Activated naive CD8-positive, alpha-beta T cell treated with anti-CD3 and anti-CD28 coated beads for 36 hours (primary cell): ENCODE measurements at places on chromosomes 4 and X. TPM values are rescaled to one million over a fixed set of nuclear protein-coding genes. Genes with fewer than 3 reads are reported as not detected.

DNA sequence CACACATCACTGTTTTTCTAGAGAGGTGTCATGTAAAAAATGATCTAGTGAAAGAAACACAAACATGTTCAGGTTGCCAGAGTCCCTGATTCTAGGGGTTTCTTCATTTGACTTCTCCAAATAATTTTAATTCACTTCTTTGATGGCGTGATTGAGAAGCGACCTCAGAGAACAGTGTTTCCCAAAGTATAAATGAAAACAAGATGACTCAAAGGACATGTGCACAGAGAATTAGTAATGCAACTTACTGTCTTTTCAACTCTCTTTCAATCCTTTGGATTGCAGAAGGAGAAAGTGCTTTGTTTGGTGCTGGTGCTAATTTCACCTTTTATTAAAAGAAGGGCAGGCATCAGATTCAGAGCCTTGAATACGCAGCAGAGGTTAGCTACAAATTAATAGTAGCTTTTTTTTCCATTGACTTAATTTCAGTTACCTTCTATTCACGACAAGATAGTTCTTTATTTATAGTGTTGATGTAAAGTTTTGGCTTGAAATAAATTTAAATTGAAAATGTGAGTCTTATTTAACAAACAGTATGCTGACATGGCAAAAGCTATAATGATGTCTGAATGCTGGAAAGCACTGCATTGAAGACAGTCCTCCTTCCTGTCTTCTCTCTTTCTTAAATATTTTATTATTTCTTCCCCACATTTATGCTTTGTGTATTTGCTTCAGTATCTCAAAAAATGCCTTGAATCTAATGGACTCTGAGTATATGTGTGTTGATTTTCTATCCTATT, 85.1 kb downstream of the SLC10A7 start:
- DNase-seq = no peak

- DNase-seq = no peak
Measured at GRCh38 chr4:5212255-5213013, 161.2 kb downstream of the STK32B start.

- DNase-seq = no peak
Measured at GRCh38 chrX:110750526-110751189, 45.0 kb downstream of the CHRDL1 start.

GRCh38 chr4:6228158-6229067, 28.1 kb upstream of the JAKMIP1 start:
- DNase-seq = no peak

GRCh38 chrX:2384486-2384885, 116.3 kb downstream of the DHRSX start:
- DNase-seq = no peak

DNA sequence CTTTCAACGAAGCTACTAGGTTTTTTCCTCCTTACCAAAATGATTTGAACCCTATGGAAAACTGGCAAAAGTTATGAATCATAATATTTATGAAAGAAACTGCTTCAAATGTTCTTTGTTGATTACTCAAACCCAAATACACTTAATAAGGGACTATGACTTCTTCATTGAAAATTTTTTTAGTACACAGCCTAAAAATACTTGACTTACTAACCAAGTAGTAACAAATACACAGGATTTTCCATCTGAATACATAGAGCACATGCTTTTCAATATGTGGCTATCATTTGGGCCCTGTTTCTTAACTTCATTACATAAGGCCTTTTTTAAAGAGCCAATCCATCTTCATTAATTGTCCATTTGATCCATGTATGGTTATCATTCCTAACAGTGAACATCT, 171.5 kb downstream of the FBXW7 start:
- DNase-seq = no peak

GRCh38 chr4:163673848-163674697, 179.6 kb downstream of the TMA16 start:
- no peak for DNase-seq

DNA sequence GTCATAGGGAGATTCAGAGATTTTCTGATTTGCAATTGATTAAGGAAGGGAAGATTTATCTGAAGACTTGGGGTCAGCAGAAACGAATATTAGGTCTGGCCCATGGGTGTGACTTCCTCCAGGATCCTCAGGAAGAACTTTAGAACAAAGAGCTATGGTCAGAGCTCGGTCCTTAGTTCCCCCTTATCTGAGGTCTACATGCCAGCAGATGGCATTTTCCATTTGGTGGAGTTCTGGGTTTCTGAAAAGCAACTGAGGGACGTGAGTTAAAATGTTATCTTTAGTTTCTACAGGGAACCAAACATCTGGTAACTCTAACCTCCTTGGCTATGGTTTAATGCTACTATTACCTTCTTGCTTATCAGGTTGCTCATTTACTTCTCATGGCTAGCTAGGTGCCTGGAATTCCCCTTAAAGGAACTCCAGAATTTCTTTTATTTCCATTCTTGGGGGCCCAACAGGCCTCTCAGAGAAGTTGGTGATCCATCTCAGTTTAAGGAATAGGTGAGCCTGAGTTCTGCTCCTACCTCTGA, 40.7 kb downstream of the KLF3 start:
- DNase-seq = no peak

GRCh38 chrX:134679221-134679620, 20.9 kb upstream of the PLAC1 start:
- DNase-seq = no peak

- DNase-seq = no peak
Measured at GRCh38 chr4:112003231-112003907, 141.9 kb upstream of the FAM241A start.

DNA sequence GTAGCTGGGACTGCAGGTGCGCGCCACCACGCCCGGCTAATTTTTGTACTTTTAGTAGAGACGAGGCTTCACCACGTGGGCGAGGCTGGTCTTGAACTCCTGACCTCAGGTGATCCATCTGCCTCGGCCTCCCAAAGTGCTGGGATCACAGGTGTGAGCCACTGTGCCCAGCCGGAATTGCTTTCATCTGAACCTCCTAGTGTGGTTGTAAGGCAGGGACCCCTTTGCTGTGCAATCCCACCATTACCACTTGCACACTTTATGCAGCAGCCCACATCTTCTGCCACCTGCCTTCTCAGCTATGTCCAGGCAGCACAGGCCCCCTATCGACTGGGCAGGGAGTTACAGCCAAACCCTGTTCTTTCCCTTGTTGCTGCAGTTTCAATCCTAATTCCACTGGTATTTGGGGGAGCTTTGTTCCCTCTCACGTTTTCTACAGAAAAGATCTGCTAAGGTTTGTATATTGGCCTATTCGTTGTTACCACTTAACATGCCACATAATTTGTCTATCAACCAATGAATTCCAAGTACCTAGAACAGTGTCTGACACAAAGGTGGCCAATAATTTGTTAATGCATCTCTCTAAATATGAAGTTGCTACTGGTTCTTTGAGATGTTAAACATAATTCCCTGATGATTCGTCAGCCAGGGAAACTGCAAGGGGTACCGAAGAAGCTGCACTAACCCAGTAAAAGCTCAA, 6.5 kb downstream of the RPL39 start:
- DNase-seq = peak; percentile 44

DNA sequence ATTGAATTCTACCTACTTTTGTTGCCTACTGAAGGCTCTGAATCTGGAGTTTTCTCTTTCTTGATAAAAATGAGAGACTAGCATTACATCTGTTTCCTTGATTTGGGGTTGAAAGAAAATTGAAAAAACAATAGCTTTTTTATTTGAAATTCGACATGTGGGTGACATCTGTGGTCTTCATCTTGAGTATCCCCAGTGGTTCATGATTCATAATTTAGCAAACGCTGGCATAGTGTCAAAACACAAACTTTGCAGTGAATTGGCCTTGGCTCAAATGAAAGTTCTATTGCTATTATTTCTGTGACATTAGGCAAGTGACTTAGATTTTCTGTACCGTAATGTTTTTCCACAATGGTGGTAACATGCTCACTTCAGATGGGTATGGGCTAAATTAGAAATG, 747.6 kb downstream of the PCDH7 start:
- DNase-seq = no peak

- DNase-seq = peak; percentile 21
Measured at GRCh38 chr4:55435141-55435841, 39.5 kb downstream of the TMEM165 start.

- peak; percentile 81 for DNase-seq
Measured at GRCh38 chr4:153432965-153433753, 33.0 kb upstream of the TMEM131L start.

GRCh38 chrX:132433551-132433950, 55.3 kb downstream of the MBNL3 start:
- no peak for DNase-seq

- no peak for DNase-seq
Measured at GRCh38 chrX:20132666-20133065, 9.0 kb downstream of the EIF1AX start.

GRCh38 chrX:103644125-103644524, 15.3 kb downstream of the TCEAL1 start:
- DNase-seq = no peak

DNA sequence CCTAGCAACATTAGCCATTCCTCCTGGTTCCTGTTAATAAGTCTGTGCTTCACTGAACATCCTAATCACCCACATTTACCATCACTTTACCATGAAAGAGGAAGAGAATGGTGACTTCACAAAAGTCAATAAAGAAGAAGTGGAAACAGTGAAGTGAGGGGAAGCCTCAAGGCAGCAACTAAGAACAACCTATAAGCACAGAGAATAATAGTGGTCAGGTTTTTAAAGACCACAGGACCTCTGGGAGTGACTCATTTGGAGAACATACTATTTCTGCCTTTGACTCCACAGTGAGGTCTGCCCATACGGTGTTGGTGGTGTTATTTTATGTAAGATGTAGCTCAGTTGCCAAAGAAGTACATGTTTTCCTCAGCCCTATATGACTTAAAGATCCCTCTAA, 86.0 kb upstream of the TET2 start:
- peak; percentile 28 for DNase-seq

DNA sequence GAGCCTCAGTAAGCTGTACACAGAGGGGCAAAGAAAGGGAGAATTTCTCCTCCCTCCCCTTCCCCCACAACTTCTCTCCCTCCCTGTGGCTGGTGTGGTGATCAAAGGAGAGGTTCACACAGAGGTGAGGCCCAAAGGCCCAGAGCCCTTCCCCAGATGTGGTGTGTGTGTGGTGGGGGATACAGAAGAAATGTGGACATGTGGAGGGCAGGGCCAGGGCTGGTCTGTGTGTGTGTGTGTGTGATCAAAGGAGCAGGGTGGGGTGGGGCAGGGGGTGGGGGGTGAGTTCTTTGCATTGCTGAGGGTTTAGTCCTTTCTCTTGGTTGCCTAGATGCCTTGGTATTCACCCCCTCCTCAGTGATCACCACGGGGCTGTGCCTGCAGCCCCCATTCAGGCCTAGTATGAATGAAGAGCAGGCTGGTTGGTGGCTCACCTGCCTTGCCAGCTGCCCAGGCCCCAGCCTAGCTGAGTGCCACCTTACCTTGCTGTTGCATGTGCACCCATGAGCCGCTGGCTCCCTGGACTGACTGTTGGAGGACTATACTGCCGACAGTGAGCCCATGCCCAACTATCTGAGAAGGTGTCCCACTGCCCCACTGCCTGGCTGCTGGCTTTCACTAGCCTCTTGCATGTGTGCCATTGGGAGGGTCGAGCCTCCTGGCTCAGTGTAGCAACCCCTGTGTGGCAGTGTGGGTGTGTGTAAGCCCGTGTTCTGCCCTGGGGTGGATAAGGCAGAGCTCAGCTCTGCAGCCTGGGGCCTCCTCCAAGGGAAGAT, 101.9 kb downstream of the EFNB1 start:
- no peak for DNase-seq

GRCh38 chr4:172485007-172485406, 671.8 kb downstream of the GALNTL6 start:
- DNase-seq = no peak

DNA sequence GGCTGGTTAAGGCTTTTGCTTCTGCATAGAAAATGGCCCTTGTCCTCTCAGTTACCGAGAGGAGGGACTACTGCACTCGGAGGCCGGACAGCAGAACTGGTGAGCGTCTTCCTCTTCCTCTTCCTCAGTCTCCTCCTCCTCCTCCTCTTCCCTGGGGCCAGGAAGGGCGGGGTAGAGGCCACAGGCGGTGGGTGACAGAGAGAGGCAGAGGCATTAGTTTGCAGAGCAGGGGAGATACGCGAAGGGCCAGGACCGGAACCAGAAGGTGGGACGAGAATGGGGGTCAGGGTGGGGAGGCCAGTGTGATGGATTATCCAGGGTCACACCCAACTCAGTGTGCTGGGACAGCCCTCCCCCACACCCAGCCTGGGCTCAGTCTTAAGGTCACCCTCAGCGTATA, 14.5 kb downstream of the IQSEC2 start:
- DNase-seq = no peak

DNA sequence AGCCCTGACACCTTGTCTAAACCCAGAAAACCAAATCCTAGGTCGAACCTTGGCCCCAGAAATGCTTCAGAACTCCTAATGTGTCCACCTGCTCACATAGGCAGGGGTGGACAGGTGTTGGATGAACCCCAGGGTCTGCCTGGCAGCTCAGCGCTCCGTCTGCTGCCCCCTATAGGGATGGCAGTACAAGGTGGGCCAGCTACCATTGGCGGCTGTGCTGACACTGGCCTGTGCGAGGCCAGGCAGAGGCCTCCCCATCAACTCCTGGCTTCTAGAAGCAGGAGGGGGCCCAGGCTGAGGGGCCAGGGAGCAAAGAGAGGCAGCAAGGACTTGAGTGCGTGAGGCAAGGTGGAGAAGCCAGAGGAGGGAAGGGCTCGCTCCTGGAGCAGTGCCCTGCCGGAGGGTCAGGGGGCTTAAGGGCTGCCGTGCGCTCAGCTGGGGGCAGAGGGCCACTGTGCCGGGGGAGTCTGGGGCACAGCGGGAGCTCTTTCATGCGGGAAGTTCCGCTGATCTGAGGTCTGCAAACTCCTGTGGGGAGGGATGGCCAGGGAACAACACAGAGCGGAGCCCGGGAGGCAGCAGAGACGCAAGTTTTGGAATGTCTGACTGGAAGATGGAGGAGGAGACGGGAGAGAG, 20.6 kb downstream of the CCNQ start:
- no peak for DNase-seq

GRCh38 chrX:17623750-17624149, 113.5 kb upstream of the SCML1 start:
- DNase-seq = no peak

GRCh38 chr4:154120006-154120676, 331.3 kb upstream of the SFRP2 start:
- no peak for DNase-seq

- DNase-seq = no peak
Measured at GRCh38 chrX:112083624-112084326, 1.2 kb upstream of the TRPC5 start.

- DNase-seq = no peak
Measured at GRCh38 chr4:84666439-84666838, 83.5 kb downstream of the CDS1 start.

Gene MAGEA10
- total RNA-seq = not detected

Gene ANOS1
- total RNA-seq = not detected

Gene GABRA4
- not detected for total RNA-seq

Gene CRMP1
- total RNA-seq = not detected

Gene CLTRN
- 0.52 TPM for total RNA-seq

Gene ADH7
- not detected for total RNA-seq

Gene PPARGC1A
- not detected for total RNA-seq

Gene PDCL2
- total RNA-seq = not detected

Gene AKAP14
- total RNA-seq = not detected

Gene CCDC120
- 3.7 TPM for total RNA-seq

Gene EFHC2
- total RNA-seq = 0.34 TPM
